SK-N-SH (cell line): ENCODE measurements at places on chromosomes 4 and X.

DNA sequence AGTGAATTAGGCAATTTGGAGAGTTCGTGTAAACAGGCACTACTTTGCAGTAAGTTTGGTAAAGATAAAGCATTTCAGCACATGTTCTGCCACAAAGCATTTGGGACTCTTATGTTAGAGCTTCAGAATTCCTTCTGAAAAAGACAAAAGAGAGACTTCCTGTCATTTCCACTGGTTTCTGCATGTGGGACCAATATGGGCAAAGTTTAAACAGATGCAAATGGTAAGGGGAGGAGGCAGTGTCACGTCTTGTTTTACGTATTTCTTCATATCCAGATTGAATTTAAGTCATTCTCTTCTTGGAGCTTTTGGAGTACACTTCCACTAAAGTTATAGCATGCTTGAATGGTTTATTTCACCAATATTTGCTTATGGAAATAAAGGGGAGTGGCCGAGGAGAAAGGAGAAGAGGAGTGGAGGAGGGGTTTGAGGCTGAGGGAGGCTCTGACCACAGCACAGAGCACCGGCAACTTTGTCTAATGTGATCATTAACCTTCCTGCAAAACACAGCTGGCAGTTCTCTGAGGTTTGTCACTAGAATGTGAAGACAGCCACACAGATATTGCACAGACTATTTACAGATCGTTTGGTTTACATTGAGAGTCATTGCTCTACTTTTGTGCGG, at the start of gene APELA:
TSS of gene APELA (plus strand) at position 479 of the 625 bp plus-strand sequence. CDS start 154 bp downstream, outside the sequence.
- DNase-seq, result no peak

GRCh38 chrX:110402091-110402849, 43.6 kb downstream of the RTL9 start:
- DNase-seq, result no peak

DNA sequence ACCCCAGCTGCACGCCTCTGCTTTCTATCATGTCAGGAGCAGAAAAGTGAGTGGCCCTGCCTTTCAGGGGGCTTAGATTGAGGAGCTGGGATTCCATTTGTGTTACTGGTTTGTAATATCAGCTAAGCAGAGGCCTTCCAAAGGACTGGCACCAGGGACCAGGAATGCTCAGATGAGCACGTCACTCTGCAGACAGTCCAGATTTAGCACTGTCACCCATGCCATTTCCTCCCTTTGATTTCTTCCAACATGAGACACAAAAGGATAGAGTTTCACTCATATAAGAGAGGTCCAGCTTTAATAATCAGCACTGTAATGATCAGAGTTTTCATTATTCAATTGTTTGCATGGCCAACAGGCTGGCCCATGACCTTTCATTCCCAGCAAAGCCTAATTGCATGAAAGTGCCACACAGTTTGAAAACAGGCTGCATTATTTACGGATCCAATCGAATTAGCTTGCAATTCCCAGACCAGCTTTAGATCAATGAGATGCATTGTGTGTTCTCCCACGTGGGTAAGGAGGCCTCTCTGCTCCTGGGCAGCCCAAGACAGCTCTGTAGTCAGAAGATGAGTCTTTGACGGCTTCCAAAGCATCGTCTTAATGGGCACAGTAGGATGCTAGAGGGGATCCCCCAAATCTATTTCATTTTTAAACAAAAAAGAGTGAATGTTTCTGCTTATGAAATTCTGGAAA, 9.8 kb upstream of the SLC2A9 start:
- DNase-seq, result no peak

- no peak for DNase-seq
Measured at GRCh38 chr4:172947594-172947993, 221.0 kb upstream of the GALNT7 start.

GRCh38 chrX:17767734-17768133, 30.4 kb downstream of the SCML1 start:
- no peak for DNase-seq

DNA sequence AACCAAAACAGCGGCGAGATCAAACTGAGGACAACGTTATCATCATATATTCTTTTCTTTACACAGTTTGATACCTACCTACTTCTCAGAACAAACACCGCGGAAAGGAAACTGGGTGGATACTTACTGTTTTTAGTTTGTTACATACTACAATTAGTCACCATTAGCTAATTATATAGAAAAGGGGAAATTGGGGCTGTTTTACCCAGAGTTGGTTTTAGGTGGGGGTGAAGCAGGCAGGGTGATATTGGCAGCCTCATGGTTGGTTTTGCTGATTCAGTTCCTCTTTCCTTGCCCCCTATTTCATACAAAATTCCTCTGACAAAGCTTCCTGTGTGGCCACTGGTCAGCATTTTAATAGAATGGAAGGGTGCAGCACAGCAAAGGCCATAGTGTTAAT, 77.8 kb downstream of the SORBS2 start:
- no peak for DNase-seq

DNA sequence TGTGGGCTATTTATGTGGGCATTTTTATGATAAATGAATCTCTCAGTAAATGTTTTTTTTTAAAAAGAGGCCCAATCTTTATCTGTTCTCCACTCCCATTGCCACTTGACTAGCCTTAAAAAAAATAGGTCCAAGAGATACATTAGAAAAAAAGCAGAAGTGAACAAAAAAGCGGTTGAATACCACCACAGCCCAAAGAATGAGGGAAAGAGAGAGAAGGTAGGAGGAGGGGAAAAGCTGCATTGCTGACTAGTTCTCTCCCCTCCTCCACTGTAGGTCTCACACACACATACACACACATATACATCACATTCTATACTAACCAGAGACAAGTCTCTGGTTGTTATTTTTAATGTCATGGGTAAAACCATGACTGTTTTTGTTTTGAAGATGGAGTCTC, 95.8 kb upstream of the IL13RA1 start:
- DNase-seq, result no peak

DNA sequence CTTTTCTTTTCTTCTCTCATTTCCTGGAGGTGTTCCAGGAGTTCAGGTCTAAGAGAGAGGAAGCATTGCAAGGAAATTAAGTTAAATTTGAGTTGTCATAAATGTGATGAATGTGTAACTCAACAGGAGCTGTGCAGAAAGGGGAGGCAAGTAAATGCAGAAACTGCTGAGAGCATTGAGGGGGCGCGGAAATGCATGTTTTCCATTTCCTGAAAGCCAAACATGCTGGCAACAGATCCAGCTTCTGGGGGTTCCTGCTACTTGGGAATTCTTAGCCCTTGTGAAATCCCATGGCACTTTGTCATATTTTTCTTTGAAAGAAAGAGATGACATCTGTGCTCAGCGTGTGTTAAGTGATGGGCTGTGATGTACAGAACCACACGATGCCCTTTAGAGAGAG, 33.8 kb upstream of the NAP1L5 start:
- no peak for DNase-seq
